ENCODE measurements at places on chromosomes 3 and 15.

- no peak for DNase-seq
These were observed 19.4 kb upstream of the SEMA5B start for GRCh38 chr3:123047062-123047319.

GRCh38 chr3:191328383-191328961 lies 722 bp upstream of the CCDC50 start:
- peak; percentile 37 for DNase-seq

GRCh38 chr3:111811811-111812210 lies 47.3 kb upstream of the PHLDB2 start:
- no peak for DNase-seq

- no peak for DNase-seq
These were observed 355.0 kb downstream of the ERC2 start for GRCh38 chr3:56113231-56113630.

DNA sequence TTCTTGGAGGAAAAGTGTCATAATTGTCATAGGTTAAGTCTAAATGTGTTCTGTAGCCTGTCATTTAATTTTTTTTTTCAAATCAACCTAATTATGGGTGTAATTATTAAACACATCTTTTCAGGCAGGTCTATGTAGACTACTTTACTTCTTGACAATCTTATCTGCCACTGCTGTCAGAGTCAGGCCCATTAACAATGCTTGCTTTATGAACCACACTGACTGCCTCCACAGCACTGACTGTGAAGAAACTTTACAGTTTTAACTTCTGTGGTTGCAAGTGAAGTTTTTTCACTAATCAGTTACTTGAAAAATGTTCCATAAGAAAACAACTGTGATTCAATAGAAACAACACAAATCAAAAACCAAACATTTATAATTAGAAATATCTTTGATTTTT lies 407.8 kb downstream of the PLCL2 start:
- no peak for DNase-seq

DNA sequence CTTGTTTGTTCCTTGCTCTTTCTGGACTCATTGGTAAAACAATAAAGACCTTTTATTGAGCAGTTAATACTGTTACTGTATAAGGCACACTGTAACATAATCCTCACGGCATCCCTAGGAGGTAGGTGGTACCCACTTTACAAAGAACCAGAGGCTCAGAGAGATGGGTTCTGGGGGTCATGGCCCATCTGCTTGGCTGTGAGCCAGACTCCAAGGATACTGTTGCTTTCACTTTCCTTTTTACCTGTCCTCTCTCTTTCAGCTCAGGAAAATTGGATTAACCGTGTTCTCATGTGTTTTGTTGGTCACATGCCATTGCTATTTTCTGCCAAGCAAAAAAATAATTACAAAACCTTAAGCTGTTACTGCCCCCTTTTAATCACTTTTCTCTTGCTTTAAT lies 34.8 kb upstream of the FILIP1L start:
- peak; percentile 5 for DNase-seq
